ENCODE measurements at places on chromosomes 7 and 10.

GRCh38 chr7:100585511-100586265 lies at the start of gene LRCH4:
Gene LRCH4 (minus strand): TSS chr7:100586129. CDS start chr7:100586100, 29 bp downstream.
- no peak for DNase-seq

DNA sequence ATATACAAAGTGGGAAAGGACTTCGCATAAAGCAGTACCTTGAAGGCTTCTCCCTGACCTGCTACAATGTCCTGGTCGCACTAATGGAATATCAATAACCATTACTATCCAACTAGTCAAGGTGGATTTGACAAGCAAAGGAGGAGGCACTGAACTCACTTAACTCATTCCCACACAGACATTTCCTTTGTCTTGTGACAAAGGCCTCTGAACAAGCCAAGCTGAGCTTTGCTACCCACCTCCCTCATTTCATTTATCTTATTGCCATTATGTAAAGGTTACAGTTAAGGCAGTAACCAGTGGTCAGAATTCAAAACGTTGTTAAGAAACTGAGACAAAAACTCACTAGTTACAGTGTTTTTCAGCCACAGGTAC lies 7.3 kb downstream of the ELMO1 start:
- no peak for DNase-seq

- no peak for DNase-seq
Measured at GRCh38 chr10:17683541-17683940, 39.6 kb downstream of the STAM start.

DNA sequence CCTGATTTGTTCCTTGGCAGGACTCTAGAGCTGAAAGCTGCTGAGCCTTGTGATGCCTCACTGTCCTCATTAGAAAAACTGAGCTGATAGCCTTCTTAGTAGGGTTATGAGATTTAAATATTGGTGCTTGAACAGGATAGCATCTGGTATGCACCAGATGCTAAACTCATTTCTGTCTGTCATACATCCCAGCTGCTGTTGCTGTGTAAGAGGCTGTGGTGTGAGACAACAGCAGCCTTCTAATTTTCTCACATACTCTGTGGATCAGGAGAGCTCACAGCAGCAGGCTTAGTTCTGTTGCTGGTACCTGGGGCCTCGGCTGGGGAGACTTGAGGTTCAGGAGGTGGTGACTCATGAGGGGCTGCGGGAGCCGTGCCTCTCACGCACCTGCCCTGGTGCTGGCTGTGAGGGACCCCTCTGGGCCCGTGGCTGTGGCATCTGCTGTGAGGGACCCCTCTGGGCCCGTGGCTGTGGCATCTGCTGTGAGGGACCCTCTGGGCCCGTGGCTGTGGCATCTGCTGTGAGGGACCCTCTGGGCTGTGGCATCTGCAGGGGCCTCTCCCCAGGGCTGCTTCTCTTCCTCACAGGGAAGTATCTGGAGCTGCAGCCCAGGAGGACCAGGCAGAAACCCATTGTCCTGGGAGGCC lies 12.5 kb downstream of the DYNC2I1 start:
- no peak for DNase-seq

- no peak for DNase-seq
Measured at GRCh38 chr10:129049501-129049900, 417.5 kb upstream of the MGMT start.

- no peak for DNase-seq
Measured at GRCh38 chr10:124296121-124296812, 122.5 kb downstream of the OAT start.

DNA sequence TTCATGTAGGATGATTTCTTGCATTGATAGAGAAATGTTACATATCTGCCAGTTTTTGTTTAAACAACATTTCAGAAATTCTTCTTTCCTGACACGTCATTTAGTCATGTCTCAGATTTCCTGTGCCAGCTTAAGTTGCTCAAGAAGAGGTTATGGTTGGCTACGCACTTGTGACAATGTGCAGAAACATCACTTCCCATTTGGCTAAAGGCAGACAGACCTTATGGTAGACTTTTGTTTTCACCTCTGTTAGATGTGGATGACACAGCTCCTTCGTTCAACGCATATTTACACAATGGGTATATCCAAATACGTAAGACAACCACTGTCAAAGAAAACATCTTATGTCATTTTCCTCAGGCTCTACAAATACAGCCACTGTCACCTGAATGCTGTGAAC lies 125.8 kb downstream of the DOCK4 start:
- no peak for DNase-seq

GRCh38 chr10:46547541-46548497 lies 8.6 kb downstream of the GPRIN2 start:
- DNase-seq = no peak

DNA sequence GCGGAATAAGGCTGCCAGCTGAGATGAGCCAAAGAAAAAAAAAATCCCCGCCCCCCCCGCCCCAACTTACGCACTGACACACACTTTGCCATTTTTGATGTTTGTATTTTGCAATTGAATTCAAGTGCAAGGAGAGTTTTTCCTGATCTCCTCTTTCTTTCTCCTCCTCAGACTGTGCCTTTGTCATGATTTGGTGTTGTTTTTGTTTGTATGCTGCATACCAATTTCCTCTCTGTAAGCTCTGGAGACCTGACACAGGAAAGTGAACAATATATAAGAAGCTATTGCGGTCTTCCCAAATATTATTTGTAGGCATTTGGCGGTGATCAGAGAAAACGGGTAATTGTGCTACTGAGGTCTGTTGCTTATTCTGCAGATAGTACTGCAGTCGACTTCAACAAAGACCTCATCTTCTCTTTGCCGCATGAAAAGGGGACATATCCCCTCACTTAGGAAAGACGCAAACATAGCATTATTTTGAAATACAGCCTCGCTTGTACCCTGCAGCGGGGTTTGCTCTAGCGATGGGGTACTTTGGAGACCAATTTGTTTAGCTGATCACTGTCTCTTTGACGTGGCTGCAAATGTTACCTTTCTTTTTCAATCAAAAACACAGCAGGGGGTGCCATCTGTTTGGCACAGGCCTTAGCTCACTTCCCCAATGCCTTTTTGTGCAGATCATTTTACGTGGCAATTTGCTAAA lies 206.6 kb downstream of the SKAP2 start:
- DNase-seq = no peak

DNA sequence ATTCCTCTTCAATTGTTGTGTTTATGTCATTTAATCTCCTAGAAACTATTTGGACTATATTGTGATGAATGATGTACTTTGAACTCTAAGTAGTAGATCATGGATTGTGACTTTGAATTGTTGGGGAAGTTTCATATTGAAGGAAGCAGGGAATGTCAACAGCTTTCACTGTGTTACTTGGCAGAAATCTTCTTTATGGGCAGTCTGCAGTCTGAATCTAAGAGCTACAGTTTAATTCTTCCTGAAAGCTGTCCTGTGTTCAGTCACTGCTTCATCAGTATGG lies 91.6 kb downstream of the PPP1R9A start:
- no peak for DNase-seq

DNA sequence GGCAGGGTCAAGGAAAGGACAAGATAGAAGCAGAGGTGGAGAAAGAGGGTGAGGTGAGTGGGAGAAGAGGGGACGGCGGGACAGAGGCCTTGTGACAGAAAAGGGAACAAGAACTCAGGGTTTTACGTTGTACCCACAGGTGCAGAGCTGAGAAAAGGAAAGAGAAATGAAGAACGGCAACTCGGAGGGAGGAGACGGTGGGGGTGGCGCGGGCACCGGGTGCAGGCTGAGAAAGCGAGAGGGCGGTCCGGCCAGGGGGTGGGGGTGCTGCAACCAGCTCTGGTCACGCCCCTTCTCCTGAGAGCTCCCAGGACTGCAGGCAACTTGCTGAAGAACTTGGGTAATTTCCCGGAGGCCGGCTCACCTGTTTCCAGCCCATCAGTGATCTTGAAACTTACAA lies 65.3 kb downstream of the CARD11 start:
- DNase-seq = peak; percentile 39

- DNase-seq = no peak
Measured at GRCh38 chr10:78130966-78131710, 97.5 kb downstream of the RPS24 start.

- DNase-seq = no peak
Measured at GRCh38 chr10:69915215-69915560, 113.5 kb downstream of the COL13A1 start.

DNA sequence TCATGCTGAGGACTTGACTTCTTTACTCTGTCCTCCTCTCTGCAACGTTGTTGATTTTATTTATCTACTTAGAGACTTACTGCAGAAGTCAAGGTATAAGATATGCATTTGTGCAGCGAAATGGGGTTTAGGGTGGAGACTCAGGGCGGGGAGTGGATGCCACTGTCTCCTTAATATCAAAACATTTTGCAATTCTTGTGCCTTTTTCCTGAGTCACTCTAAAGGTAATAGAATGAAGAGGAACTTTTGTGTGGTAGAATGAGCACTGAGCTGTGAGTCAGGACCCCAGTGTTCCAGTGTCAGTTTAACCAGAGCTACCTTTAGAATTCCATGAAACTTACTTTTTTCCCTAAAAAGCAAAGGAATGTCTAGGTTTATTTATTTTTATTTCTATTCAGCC lies 78.2 kb downstream of the VTI1A start:
- no peak for DNase-seq

GRCh38 chr10:107118866-107119265 lies 45.6 kb downstream of the SORCS1 start:
- DNase-seq = no peak

DNA sequence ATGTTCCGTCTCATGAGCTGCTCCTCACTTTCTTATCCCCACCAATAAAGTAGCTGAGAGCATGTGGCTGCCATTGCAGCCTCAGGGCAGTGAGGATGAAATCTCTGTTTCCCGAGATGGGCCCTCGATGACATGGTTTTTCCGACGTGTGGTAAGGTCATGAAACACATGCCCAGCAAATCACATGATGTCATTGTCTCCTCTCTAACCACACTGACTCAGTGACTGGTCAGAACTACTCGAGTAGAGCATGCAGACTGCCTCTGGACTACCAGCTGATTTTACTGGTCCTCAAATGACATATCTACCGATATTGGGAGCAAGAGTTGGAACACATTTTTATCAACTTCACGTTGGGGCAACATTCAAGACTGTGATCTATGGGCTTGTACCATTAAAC lies 786.1 kb downstream of the CNTNAP2 start:
- DNase-seq = no peak

- no peak for DNase-seq
Measured at GRCh38 chr7:29955075-29955792, 34.4 kb downstream of the SCRN1 start.

- no peak for DNase-seq
Measured at GRCh38 chr10:133044401-133044811, 43.3 kb upstream of the ADGRA1 start.

DNA sequence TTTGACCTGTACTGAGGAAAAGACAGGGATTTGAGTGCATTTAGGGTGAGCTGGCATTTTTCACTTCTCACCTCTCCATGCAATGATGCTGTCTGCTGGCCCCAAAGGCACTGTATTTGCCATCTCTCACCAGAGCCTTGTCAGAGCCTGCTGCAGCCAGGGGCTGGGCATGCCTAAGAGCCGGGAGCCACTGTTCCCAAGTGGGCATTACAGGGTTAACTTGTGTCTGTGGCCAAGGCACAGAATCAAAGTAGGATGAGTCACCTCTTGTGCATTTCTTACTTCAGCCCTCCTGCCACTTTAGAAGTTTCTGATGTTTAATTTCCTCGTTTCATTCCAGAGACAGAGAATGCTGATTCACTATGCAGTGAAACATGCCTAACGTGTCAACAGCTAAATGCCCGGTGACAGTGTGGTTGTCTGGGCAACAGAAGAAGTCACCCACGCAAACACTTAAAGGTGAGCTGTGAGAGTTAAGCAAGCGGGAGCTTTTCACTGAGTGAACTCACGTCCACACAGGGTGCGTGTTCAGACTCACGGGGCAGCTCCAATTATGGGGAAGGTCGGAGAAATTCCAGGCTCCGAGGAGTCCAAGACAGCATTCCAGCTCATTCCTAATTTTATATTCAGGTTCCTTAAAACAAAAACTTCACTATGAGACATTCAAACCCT lies 57.1 kb upstream of the IGFBP3 start:
- DNase-seq = no peak

DNA sequence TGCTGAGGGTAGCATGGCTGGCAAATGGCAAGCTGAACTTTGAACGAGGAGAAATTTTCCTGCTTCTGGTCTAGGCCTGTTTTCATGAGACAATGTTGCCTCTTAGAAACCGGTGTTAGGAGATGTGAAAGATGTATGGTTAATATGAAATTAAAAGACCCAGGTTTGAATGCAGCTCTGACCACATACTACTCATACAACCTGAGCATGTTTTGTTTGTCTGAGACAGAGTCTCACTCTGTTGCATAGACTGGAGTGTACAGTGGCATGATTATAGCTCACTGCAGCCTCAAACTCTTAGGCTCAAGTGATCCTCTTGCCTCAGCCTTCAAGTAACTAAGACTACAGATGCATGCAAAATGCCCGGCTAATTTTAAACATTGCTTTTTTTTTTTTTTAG lies 193.4 kb upstream of the FZD8 start:
- DNase-seq = no peak

DNA sequence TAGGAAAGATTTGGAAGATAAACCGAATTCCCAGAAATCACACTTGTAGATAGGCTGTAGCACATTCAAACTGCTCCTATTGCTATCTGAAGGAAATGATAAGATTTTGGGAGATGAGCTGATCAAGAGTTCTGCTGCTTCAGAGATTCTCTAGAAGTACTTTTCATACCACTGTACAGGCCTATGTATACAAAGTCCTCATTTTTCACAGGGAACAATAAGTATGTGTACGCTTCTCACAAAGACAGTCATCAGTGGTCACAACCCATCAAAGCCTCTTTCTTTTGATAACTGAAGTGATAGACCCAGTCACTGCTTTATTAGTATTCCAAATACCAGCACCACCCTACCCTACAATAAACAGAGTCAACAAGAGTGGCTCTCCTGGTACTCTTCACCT lies 15.6 kb upstream of the SEPTIN7 start:
- DNase-seq = no peak

DNA sequence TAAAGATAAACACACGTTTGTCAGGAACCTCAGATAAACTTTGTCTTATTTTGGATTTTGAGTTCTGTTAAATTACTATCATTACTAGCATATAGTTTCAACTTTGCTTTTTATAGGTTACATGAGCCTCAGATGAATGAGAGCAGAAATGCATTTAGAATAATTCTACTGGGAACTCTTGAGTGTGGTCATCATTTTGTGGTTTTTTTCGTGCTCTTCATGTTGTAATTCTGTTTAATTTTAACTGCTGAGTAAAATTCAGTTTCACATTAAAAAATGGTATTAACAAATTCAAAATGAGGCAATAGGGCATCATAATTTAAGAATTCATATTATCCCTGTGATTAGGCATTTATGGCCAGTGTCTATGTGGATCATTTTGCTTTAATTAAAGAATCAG lies 72.9 kb downstream of the GNAI1 start:
- DNase-seq = no peak

- DNase-seq = peak; percentile 5
Measured at GRCh38 chr7:1290026-1290678, 57.5 kb downstream of the UNCX start.

DNA sequence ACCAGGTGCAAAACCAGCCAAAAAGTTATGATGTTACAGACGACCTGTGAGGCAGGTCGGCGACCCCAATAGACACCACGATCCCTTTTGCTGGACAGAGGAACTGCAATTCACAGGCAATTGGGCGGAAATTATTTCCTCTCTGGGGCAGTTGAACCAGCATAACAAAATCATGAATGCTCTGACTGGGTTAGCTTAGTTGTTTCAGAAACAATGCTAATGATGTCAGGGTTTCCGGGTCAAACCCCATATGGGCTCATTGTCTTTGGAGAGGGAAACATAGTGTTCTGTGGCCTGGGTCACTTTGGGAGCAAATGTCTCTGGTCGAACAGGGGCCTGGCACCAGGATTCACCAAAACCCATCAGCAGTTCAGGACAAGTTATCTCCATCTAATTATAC lies 669.1 kb upstream of the NRP1 start:
- no peak for DNase-seq
